ENCODE measurements at places on chromosomes 16 and 17.

- DNase-seq: no peak
Measured at GRCh38 chr16:85057212-85057889, 29.8 kb downstream of the KIAA0513 start.

- DNase-seq: no peak
Measured at GRCh38 chr16:27291106-27291505, 22.5 kb upstream of the NSMCE1 start.

DNA sequence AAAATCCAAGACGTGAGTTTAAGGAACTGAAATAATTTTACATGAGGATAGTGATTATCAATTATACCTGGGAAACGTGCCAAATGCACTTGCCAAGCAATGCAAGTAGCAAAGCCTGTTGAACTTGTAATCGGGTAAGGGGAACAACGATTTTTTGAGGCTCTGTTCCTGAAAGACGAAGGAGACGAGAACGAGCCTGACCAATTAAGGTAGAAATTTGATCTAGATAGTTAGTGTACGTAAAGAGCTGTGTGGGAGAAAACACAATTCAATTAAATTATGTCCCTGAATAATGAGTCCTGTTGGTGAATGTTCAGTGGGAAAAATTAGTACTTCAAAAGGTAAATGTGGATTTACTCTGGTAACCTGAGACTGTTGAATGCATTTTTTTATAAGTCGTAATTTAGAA lies 17.7 kb upstream of the KCTD5 start:
- DNase-seq: no peak

GRCh38 chr16:1746693-1747195 lies 24.6 kb downstream of the NME3 start:
- no peak for DNase-seq

GRCh38 chr16:13920510-13920818 lies 510 bp downstream of the ERCC4 start:
- no peak for DNase-seq

GRCh38 chr17:7283471-7284216 lies 2.1 kb downstream of the SLC2A4 start:
- DNase-seq: no peak

DNA sequence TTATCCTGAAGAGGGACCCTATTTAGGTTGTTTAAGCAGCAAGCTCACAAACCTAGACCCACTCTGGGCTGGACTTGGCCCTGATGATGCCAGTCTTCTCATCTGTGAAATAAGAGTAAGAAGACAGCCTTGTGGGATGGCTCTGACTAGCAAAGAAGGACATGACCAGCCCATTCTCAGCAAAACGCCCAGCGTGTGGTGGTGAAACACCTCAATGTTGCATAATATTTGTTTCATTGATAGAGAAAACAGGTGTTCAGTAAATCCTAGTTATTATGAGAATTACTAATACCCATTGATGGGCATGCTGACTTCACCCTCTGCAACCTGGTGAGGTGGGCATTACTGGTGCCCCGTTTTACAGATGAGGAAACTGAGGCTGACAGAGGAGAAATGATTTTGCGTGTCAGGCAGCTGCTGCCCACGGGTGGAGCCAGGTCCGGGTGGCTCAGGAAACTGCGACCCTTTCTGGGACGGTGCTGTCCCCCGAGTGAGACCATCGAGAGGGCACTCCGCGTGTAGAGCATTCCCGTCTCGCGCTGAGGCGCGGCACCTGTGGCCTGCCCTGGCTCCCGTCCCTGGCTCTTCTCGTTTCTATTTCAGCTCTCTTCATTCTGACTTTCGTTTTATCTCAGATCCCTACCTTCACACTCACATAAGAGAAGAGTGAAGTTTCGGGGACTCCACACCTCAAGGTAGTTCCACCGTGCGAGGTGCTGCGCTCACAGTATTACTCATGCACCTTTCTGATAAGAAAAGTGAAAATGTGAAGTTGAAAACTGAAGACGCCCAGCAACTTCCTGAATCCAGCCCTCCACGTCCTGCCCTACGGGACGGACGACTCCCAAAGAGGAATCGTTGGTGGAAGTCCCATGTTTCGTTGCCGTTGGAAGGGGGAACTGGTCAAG lies 48.5 kb downstream of the IRF8 start:
- no peak for DNase-seq

DNA sequence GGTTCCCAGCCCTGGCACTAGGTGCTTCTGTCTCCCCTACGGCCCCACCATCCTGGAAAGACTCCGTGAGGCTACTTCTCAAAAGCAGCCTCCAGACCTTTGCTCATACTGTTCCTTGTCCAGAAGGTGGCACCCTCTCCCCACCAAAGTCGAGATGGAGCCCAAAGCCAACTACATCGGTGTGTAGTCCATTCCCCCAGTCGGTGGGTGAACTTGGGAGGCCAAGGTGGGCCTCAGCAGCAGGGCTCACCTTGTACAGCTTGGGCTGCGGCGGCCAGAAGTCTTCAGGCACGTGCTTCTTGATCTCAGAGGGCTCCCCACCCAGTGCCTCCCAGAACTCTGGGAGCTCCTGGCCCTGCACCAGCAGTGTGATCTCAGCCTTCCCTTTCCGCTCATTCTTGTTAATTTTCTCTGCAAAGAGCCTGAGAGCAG lies 10.2 kb downstream of the FLII start:
- peak; percentile 41 for DNase-seq

DNA sequence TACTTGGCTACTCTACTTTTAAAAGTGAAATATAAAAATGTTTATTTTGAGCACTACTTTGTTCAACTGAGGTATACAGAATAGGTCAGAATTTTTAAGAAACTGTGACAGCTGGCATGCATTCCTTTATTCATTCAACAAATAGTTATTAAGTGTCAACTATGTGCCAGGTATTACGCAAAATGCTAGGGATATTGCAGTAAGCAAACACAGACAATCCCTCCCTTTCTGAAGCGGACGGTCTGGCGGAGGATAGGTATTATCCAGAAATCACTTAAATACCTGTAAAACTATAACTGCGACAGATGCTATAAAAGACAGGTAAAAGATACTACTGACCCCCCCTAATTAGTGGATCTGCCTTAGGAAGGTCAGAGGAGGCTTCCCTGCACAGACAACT lies 26.1 kb downstream of the METTL16 start:
- no peak for DNase-seq

DNA sequence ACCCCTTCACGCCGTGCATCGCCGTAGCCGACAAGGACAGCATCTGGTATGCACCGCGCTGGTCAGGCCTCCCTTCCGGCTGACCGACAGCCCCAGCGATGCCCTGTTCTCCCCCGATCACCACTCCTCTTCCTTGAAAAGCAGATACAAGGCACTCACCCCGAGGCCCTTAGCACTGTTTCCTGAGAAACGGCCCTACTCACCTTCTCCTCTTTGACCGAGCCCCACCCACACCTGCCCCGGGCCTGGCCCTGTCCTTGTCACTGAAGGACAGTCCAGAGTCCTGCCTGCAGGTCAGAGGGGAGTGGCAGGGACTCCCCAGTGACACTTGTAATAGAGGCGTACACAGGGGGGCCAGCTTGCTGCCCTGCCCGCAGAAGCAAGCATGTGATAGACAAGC lies 45.9 kb upstream of the CHMP6 start:
- no peak for DNase-seq

DNA sequence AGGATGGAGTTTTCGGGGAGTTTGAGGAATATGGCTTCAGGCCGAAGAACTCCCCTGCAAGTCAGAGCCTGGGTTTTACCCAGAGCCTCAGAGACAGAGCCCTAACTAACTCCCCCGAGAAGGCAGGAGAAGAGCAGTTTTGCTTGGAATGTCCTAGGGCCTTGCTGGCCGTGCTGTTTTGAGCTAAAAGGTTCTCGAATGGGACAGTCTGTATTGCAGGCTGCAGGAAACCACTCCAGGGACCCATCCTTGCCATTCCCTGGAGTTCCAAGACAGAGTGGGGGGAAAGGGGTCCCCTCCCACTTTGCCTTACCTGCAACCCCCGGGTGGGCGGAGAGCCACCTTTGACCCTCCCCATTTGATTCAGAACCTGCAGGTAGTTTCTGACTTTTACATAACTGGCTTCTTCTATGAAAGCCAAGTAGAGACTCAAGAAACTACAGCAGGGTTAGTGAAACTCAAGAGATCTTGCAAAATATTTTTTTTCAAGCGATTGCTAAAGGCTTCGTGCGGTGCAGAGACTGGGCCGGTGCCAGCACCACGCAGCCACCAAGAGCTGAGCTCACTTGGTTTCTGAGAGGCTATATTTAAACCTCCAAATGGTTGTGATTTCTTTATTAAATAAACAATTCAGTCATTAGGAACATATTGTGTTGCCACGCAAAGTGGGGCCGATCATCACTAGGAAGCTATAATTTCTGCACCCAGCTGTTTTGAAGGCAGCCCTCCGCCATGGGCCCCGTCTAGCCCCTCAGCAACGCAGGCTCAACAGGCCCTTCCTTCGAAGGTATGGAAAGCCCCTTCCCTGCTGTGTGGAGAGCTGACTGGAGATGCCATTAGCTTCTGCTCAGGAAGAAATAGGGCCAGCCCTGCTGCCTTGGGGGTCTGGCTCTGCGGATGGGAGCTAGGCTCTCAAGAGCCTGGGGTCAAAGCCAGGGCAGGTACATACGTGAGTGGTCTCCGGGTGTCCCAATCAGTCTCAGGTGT lies 223.0 kb downstream of the NTN1 start:
- DNase-seq: no peak

All from NCI-H526 treated with DMSO at 0.1 percent for 48 hours (cell line).